ENCODE measurements at places on chromosomes 5 and 9. TPM values are rescaled to one million over a fixed set of nuclear protein-coding genes. Genes with fewer than 3 reads are reported as not detected.
A peak's percentile ranks its signal among the peaks of the same experiment; 100 is the strongest.

GRCh38 chr5:135387629-135387960 lies 11.4 kb downstream of the MACROH2A1 start:
- DNase-seq = no peak

DNA sequence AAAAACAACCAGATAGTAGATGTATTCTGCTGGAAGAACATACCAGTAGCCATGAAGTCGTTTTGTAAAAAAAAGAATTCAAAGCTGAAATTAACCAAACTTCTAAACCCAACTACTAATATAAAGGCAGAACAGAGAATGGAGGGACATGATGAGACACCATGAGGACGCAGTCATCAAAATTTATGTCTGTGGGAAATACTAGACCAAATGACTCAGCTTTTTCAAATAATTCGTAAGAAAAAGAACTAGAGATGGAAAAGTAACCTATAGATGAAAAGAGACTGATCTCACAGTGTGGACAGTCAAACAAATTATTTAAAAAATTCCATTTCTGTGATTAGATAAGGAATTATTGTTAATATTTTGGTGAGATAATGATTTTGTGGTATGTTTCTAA lies 10.3 kb downstream of the TTC23L start:
- no peak for DNase-seq

GRCh38 chr5:116225281-116225922 lies 140.6 kb downstream of the COMMD10 start:
- no peak for DNase-seq

- DNase-seq = no peak
These were observed 13.8 kb downstream of the CCDC180 start for GRCh38 chr9:97321251-97321650.

DNA sequence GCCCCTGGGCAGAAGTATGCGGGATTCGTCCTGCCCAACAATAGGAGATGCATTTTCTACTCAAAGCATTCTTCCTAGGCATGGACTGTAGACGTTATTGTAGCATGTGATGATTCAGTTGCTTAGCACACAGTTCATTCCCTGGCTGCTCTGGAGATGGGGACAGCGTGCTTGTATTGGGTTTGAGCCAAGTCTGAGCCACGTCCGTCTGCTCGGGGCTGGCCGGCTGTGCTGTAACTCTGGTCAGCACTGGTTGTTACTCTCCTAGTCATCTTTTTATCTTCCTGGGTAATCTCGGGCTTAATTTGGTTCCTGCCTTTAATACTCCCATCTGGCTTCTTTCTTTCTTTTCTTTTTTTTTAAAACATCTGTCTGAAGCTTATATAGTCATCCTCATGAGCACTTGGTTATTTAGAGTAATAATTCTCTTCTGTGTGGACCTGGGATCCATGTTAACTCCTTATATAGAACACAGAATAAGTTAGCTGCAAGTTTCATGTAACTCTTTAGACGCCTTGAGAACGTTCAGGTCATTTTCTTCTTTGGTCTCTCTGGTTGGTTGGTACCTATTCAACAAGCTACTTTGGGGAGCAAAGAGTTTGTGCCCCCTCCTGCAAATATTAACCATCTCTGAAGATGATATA lies 118.8 kb upstream of the RPS23 start:
- no peak for DNase-seq

GRCh38 chr9:113011911-113012381 lies at the start of gene ZNF883:
TSS of gene ZNF883 (minus strand) at chr9:113012192.
- DNase-seq = peak; percentile 44

DNA sequence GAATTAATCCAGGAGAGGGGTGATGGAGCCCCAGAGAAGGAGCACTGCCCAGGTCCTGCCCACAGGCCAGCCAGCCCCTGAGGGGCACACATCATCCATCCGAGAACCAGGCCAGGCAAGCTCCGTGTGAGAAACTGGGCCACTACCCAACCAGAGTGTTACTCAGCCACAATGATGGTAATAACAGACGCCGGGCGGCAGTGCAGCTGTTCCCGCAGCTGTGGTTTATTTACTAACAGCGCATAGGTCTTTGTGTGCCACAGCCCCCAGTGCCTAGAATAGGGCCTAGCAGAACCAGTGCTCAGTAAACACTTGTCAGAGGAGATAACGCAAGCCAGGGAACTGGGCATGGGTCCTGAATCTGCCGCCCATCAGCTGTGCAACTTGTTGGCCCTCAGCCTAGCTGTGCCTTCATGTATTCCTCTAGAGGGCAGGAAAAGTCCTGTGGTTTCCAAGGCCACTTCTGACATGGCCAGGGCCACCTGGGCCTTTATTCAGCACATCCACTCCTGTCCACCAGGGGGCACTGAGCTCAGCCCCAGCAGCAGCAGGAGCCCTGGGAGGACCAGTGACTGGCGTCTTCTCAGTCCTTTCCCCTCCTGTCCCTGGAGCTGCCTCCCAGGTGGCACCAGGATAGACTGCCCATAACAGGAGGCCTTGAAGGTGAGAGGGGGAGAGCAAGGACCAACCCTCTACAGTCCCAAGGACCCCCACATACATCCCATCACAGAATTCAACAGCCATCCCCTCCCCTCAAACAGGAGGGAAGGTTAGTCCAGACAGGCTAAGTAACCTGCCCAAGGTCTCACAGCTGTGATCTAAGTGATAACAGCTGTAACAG lies 2.1 kb downstream of the MXD3 start:
- peak; percentile 80 for DNase-seq

GRCh38 chr5:158154226-158155005 lies 295.5 kb upstream of the CLINT1 start:
- no peak for DNase-seq

GRCh38 chr5:134504629-134505300 lies 20.7 kb upstream of the JADE2 start:
- DNase-seq = no peak

DNA sequence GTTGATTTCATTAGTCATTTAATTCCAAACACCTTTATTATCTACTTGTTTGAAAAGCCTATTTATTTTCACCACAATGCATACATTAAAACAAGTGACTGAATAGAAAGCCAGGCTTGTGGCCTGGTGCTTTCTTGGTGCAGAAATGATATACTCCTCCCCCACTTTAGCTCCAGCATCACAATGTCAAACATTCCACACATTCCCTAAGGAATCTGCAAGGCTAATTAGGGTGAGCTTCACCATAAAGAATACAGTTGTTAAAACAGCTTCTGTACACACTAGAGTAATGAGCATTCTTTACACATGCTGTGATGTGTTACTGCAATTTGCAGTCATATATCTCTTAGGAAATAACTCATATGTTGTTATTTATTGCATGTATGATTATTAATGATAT lies 705.7 kb downstream of the CETN3 start:
- DNase-seq = no peak

DNA sequence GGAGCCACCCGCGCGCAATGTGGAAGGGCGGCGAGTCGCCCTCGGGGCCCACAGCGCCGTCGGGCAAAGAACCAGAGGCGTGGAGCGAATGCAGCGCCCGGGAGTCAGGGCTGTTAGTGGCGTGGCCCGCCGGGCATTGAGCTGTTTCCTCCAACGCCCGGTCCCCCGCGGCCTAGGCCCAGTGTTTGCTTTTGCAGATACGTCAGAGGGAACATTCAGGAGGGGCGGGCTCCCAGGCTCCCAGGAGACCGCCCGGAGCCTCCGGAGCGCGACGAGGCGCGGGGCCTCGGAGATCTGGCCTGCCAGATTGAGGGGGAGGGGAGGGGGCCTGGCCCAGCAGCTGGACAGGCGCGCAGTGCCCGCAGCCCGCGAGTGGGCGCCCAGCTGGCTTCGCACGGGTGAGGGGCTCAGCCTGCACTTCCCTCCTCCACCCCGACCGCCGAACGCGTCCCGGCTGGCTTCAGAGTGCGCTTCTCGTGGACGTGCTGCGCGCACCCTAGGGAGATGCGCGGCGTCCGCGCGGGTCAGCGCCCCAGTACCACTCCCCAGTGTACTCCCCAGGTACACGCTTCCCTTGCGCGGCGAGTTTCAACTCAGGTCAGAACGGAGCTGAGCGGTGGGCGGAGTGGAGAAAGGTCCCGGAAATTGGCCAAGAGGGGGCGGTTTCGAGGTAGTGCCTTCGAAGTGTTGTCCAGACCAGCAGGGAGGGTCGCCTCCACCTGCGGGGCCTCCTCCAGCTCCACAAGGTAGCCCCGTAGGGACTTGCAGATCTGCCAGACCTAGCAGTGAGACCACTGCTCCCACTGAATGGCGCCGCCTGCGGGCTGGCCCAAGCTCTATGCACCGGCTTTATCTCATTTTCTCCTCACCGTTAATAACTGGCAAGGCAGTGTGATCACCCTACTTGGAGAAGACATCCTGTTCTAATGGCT lies 130.4 kb downstream of the TMEM174 start:
- no peak for DNase-seq

GRCh38 chr9:6897898-6898302 lies 140.1 kb downstream of the KDM4C start:
- DNase-seq = no peak

The AQP3 gene
- total RNA-seq = 109 TPM

The NMUR2 gene
- total RNA-seq = not detected

The ROR2 gene
- 0.84 TPM for total RNA-seq

The SHOC1 gene
- total RNA-seq = not detected

The WNT8A gene
- total RNA-seq = not detected

All from liver (tissue), 10 donors.